ENCODE measurements at places on chromosomes 2 and 18.

DNA sequence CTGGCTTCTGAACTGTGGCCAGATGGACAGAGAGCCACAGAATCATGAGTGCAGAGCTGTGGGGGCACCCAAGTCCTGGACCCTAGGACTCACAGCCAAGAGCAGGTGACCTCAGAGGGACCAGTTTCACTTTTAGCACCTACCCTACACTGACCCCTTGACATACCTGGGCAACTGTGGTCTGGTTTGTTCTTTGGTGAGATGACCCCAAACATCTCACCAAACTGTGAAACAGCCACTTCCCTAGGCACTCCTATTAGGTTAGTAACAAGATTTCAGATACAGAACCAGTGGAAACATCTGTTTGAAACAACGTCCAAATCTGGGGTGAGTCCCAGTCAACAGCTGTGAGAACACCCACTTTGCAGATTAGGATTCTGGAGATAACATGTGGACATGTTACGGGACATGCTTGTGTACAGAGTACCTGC is 1.9 kb upstream of the ZFP36L2 start:
- no peak for DNase-seq

- no peak for DNase-seq
These were observed 51.2 kb upstream of the MEX3C start for GRCh38 chr18:51248685-51249084.

GRCh38 chr18:7366597-7366996 is 135.7 kb downstream of the LRRC30 start:
- DNase-seq: no peak

- DNase-seq: no peak
These were observed 25.6 kb downstream of the GCA start for GRCh38 chr2:162369551-162369950.

GRCh38 chr18:74012954-74013630 is 134.5 kb downstream of the FBXO15 start:
- DNase-seq: no peak

DNA sequence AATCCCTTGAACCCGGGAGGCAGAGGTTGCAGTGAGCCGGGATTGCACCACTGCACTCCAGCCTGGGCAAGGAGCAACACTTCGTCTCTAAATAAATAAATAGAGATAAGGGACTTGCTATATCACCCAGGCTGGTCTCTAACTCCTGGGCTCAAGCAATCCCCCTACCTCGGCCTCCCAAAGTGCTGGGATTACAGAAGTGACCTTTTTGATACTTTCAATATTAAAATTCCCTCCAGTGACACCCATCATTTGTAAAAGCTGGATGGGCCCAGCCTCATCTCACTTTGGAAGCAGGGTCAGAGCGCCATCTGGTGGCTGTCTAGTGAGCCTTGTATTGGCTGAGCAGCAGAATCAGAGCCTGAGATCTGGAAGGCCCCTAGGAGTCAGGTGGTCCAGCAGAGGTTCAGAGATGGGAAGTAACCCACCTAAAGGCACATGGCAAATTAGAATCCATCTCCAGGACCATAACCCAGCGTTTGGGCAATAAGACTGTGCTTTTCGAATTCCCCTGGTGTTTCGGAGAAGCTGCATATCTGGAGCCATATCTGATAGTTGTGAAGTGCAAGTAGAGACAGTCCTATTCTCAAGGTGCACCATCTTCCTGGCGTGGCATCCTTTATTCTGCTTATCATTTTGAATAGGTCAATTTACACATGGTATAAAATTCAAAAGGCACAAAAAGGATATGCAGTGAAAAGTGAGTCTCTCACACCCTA is 18.3 kb upstream of the SLC35F6 start:
- DNase-seq: peak; percentile 27

- DNase-seq: no peak
These were observed 337.2 kb upstream of the SLC39A10 start for GRCh38 chr2:195319548-195320412.

- DNase-seq: no peak
These were observed 80.3 kb downstream of the SPP2 start for GRCh38 chr2:234130777-234131181.

GRCh38 chr2:115163572-115163971 is 721.1 kb downstream of the DPP10 start:
- DNase-seq: no peak

GRCh38 chr2:149375801-149376361 is 45.5 kb downstream of the LYPD6 start:
- DNase-seq: no peak

GRCh38 chr18:54183390-54183789 is 41.1 kb downstream of the MBD2 start:
- DNase-seq: no peak
